ENCODE measurements at places on chromosomes 3 and 15.

DNA sequence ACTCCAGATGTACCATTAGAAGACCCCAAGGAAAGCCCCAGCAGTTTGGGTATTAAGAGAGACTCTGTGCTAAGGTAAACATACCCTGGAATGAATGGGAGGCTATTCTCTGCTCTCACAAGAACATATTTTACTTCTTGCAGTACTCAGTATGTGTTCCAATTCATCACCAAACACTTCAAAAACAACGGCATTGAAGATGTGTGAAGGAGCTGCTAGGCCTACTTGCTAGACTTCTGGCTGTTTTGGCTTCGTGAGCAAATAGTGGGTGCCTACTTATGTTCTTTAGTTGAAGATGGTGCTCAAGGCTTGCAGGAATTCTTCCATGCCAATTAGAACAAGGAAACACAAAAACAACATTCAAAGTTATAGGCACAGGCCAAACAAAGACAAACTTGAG, 514.5 kb downstream of the ROBO1 start:
- no peak for DNase-seq

GRCh38 chr3:65672871-65673815, 365.6 kb downstream of the MAGI1 start:
- peak; percentile 2 for DNase-seq

DNA sequence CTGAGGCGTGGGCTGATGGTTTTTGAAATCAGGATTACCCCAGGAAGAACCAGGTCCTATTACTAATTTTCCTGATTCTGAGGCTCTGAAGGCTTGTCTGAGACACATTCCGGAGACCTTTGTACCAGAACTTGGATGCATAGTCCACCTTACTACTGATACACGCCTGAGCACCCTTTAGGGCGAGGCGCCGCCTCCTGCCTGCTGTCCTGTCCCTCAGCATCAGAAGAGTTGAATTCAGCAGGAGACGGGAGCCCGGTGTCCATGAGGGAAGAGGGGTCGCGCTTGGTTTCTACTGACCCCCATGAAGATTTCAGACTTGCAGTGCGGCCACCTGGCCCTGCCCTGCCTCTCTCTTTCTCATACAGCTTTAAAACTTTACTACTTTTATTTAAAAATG, 49.9 kb downstream of the KLF13 start:
- DNase-seq = no peak

GRCh38 chr15:59828263-59828662, 139.1 kb upstream of the BNIP2 start:
- no peak for DNase-seq

GRCh38 chr3:158109295-158109803, 540 bp upstream of the RSRC1 start:
- no peak for DNase-seq

GRCh38 chr3:197311591-197311990, 13.2 kb upstream of the DLG1 start:
- no peak for DNase-seq

DNA sequence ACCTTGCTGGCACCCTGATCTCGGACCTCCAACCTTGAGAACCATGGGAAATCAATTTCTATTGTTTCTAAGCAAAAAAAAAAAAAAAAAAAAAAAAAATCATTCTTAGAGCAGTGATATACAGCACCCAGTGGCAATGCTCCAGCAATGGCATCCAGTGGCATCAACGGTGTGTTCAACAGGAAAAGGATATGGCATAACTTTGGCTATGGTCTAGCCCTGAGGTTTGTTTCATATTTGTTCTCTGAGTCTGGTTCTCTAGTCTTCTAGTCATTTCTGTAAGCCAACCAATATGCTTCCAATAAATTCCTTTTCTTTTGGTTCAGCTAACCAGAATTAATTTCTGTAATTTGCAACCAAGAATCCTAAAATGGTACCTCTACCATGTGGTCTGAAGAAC, 19.2 kb downstream of the DENND4A start:
- no peak for DNase-seq

DNA sequence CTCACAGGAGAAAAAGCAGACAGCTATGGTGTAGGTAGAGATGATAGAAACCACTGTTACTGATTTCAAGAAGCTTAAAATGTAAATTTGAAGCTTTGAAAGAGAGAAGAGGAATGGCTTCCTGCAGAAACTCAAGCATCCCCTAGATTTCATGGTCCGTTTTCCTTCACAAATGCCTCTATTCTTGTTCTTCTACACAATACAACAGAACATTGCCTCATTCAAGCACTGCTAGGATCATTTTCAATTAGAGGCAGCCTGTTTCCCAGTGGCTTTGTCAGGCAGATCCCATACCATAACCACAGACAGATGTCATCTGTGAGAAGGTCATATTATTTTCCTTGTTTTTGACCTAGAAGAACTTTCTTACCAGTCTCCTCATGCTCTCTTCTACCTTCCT, 77.9 kb upstream of the SPRED1 start:
- DNase-seq = no peak

GRCh38 chr15:89472785-89473256, 23.6 kb downstream of the RHCG start:
- DNase-seq = peak; percentile 33

GRCh38 chr3:94049267-94049666, 13.4 kb downstream of the DHFR2 start:
- no peak for DNase-seq

GRCh38 chr3:79047581-79047980, 720.2 kb downstream of the ROBO1 start:
- no peak for DNase-seq

DNA sequence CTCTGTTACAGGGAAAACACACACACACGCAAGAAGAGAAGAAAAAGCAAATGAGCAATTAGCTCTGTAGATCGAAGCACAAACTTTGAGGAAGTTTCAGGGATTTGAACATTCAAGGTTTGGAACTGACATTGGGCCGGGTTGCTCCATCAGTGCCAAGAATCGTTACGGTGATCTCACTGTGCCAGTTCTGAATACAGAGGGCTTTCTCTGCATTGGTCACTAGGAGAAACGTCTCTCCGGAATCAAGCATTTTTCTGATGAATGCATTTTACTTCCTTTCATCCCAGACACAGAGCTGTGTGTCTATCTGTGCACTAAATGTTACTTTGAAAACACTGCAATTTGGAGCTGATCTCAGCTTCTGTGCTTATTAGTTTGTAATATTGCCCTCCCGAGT, 11.2 kb downstream of the HRH1 start:
- DNase-seq = no peak

GRCh38 chr15:36798794-36799193, 219.4 kb downstream of the CDIN1 start:
- no peak for DNase-seq

DNA sequence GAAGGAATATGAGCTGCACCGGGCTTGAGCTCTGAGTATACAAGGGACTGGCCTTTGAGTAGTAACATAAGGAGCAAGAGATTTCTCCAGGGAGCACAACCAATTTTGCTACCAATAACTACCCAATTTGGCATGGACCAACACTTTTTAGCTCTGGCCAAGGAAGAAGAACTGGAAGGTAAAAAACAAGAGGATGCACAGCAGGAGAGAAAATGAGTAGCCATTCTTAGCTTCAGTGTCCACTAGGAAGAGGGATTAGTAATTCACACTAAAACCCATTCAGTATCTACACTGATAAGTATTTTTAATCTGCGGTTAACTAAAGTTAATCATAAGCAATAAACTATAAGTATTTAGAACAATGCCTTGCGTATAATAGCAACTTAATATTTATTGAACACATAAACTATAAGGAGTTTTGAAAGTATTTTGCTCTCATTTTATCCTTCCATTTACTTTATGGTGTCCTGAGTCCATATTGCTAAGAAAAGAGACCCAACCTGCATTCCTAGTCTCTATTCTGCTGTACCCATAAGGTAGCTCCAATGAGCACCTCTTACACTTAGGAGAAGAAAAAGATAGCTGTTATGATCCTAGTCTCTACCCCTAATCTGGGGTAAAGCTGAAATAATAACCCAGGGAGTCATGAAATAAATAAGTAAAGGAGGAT, 268.9 kb downstream of the IGSF11 start:
- DNase-seq = no peak

- no peak for DNase-seq
These were observed 92.4 kb downstream of the ABI3BP start for GRCh38 chr3:100900671-100901335.

DNA sequence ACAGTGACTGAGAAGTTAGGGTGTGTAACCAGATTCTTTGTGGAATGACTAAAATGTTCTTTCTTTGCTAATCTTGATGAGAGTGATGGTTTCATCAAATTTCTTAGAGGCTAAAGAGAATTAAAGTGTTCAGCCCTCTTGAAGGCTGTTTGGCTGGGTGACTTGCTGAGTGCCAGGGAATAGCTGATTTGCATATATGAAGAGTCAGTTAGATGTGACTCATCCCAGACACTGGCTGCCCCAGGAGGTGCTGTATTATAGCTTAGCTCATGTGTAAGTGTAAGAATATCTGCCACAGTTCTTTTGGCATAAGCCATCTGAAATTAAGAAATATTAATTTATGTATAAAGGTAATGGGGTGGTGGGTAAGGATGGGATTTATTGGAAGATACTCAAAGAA, 535.1 kb downstream of the NLGN1 start:
- DNase-seq = no peak

- DNase-seq = no peak
These were observed 22.4 kb downstream of the CD86 start for GRCh38 chr3:122077293-122078234.

DNA sequence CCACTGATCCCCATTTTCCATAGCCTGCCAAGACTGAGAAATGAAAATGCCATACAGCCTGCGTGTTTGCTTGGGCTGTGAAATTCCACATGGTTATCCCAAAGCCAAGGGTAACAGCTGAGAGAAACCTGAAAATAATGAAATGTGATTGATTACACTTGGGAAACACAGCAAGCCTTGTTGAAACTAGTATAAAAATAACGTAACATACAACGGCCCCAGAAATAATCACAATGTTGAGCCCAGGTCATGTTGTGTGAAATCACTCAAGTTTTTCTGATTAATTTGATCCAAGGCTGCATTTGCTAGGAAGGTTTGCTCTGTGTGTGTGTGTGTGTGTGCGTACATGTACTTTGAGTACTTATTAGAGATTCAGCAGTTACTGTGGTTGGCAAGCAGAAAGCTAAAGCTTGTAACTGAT, 269.0 kb downstream of the OXSM start:
- DNase-seq = no peak

- DNase-seq = no peak
These were observed 53.6 kb upstream of the ATP13A3 start for GRCh38 chr3:194540274-194540905.
